Suprapubic skin (tissue), 4 donors: ENCODE measurements at places on chromosomes 16 and 17. TPM values are rescaled to one million over a fixed set of nuclear protein-coding genes. Genes with fewer than 3 reads are reported as not detected.

- no peak for DNase-seq
Observed at GRCh38 chr17:8122924-8123694, 797 bp downstream of the HES7 start.

DNA sequence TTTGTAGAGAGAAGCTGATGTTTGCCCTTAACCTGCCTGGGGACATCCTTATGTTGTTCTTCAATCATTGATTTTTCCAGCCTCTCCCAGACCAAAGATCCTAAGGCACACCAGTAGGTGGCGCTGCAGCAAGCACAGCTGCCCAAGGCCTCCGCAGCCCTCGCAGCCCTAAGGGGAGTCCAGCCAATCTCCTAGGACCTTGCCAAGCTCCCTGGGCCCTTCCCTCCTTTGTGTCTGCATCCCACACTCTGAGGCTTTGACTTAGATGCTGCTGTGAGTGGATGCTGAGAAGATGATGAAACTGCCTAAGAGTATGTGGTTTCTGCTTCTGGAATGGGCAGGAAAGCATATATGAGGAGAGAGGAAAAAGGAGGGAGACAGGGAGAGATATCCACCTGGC lies 47.1 kb downstream of the SPACA3 start:
- DNase-seq: no peak

- DNase-seq: no peak
Observed at GRCh38 chr16:74852500-74852875, 77.9 kb upstream of the FA2H start.

- no peak for DNase-seq
Observed at GRCh38 chr16:66925322-66925840, at the start of gene RRAD. Gene RRAD (minus strand): TSS chr16:66925535. CDS start chr16:66925179, 356 bp downstream.

GRCh38 chr17:56172517-56172982 lies 19.3 kb downstream of the ANKFN1 start:
- no peak for DNase-seq

- no peak for DNase-seq
Observed at GRCh38 chr16:81416749-81417148, 27.9 kb upstream of the CMIP start.

DNA sequence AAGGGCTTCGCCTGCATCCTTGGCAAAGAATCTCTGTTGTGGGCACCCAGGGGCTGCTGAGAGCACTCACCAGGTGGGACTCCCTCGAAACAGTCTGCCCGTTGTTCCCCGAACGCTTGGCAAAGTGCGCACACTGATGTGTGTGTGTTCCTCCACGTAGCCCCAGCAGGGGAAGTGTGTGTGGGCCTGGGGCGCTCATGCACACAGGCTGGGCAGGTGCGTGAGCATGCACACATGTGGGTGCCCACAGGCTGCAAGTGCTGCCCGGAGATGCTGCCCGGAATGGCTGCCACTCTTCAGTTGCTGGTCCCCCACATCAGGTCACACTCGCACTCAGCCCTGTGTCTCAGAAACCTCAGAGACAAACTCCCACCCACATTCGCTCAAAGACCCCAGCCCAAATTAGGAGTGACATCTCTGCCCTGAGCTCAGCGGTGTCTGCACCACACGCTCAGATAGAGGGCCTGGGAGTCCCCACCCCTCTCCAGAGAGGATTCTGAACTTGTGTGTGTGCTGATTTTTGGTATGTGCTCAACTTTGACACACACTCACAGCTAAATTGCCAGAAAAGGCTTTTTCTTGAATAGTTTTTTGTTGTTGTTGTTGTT lies 119.4 kb downstream of the MGAT5B start:
- DNase-seq: no peak

DNA sequence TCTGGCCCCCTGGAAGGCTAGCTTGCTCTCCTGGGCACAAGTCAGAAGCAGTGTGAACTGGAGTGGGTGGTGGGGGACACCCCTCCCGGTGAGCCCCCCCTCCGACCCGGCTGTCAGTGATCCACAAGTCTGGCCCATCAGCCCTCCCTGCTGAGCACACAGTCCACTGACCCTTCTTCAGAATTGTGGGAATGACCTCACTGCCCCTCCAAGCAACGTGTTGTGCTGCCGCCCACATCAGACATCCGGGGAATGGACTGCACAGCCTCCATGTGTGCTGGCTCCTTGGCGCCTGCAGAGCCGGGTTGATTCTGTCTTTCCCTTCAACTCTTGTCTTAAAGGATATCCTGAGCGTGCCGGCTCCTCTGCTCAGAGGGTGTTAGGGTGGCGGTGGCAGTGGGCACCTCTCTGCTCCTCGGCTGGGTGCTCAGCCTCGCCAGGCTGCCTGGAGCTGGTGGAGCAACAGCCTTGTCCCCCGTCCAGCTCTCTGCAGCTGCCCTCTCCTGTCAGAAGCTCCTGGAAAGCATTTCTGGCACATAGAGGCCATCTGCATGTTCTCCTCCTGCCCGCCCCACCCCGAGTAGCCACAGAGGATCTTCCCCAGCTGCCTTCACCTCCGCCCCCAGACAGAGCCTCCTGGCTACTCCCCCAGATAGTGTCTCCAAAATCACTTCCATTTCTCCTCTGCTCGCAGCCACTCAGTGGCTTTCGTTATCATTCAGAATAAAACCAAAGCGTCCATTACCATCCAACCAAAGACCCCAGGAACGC lies 19.8 kb downstream of the NPTX1 start:
- DNase-seq: no peak

- no peak for DNase-seq
Observed at GRCh38 chr17:8623591-8623990, 6.9 kb downstream of the MYH10 start.

- no peak for DNase-seq
Observed at GRCh38 chr17:61723914-61724313, 132.9 kb upstream of the NACA2 start.

GRCh38 chr17:4332296-4332970 lies 34.0 kb downstream of the UBE2G1 start:
- no peak for DNase-seq

DNA sequence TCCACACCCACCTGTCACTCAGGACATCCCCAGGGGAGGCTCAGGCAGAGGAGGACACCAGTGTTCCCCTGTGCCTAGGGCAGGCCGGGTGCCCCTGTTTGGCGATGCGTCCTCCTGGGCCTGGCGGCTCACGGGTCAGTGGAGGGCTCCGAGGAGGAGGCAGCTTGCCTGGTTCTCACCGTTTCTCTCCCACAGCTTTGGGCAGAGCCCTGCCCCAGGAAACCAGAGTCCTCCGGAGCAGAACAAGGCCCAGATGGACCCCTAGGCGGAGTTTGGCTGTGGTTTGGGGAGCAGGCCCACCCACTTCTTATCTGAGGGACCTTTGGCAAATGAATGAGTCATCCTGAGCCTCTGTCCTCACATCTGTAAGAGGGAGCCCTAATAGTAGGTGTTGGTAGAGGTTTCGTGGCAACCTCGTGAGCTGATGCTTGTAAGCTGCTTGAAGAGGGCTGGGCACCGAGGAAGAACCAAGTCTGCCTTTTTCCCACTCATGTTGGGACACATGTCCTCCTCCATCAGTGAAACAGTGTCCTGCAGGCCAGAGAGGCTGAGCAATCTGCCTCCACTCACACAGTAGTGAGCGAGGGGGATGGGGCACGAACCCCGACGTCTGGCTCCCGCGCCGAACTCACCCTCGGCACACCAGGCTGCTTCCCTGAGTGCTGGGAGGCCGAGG lies 247.0 kb upstream of the CIBAR2 start:
- no peak for DNase-seq

DNA sequence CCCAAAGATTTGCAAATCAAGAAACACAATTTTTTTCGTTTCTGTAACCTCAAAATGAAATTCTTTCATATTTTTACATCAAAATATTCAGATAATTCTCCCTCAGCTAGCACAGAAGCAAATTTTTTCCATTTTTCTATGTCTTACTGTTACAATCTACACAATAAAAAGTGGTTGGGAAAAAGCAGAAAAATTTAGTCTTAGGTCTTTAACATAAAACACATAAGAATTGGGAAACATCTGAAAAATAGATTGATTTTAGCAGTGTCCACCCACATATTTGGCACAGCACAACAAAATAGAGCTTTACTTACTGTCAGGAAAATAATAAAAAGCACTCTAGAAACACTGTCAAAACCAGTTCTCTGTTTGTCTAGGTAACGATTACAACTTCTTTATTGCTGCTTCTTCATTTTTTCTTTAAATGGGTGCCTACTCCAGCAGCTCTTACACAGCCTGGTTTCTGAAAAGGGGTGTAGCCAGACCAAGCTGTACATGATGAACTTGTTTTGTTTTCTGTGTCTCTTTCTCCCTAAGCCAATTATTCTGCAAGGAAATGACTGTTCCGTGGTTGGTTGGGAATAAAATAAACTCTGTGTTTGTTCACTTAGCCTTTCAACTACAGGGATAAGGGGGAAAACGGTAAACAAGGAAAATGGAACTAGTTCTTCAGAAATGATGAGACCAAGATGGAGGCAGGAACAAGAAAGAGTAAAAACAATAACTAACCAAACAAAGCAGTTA lies at the start of gene ABCA6:
TSS of gene ABCA6 (minus strand) at position 465 of the 744 bp plus-strand sequence. CDS start 1,192 bp downstream, outside the sequence.
- DNase-seq: no peak

- no peak for DNase-seq
Observed at GRCh38 chr17:36149296-36149820, 27.1 kb downstream of the TBC1D3B start.

- DNase-seq: no peak
Observed at GRCh38 chr16:71895679-71896365, 491 bp downstream of the IST1 start.

- DNase-seq: no peak
Observed at GRCh38 chr17:59832883-59833379, 59.8 kb downstream of the TUBD1 start.

DNA sequence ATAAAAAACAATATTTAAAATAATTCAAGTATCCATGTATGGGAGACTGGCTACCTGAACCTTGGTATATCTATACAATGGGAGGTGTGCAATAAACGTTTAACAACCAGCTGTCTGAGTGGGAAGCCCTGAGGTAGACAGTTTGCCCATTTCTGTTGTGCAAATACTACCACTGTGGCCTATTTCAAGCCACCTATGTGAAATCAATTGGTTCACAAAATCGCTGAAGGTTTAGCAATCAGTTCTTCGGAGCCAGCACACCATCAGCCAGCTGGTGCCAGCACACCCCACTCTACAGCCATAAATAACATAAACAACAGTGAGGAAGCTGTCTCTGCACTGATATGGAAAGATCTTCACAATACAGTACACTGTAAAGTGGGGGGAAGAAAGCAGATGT lies 46.7 kb upstream of the KDM8 start:
- no peak for DNase-seq

DNA sequence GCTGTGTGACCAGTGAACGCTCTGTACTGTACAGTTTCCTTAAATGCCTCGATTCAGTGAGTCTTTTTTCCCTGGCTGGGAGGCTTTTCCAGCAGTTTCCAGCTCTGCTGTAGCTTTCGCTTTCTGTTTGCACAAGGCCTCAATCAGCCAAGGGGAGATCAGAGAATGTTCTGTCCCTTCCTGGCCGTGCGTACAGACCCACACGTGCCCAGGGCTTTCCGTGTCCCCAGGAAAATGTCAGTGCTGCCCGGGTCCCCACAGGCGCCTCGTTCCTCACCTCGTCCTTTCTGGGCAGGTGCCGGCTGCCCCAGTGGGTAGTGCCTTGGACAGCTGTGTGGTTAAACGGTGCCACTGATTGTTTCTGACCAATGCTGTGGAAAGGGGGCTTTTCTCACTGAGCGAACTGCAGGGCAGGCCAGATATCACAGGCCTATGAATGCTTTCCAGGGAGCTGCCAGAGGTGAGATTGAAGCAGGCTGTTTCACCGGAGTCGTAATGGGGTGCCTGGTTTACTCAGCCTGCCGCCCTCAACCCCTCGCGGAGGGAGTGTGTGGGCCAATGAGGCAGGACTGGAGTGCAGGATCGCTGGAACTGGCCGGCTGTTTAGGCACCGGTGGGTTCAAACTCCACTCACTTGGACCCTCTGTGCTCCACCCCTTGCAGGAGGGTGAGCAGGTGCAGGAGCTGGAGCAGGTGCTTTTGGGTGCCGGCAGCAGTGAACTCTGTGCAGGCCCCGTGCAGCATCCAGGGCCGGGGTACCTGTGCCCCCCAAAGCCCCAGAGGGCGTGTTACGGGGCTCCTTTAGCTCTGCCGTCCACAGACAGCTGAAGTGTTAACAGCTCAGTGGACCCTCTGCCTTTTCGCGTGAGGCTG lies 44.4 kb downstream of the ZNF778 start:
- DNase-seq: no peak

- no peak for DNase-seq
Observed at GRCh38 chr16:88730632-88731607, 24.6 kb downstream of the CTU2 start.

DNA sequence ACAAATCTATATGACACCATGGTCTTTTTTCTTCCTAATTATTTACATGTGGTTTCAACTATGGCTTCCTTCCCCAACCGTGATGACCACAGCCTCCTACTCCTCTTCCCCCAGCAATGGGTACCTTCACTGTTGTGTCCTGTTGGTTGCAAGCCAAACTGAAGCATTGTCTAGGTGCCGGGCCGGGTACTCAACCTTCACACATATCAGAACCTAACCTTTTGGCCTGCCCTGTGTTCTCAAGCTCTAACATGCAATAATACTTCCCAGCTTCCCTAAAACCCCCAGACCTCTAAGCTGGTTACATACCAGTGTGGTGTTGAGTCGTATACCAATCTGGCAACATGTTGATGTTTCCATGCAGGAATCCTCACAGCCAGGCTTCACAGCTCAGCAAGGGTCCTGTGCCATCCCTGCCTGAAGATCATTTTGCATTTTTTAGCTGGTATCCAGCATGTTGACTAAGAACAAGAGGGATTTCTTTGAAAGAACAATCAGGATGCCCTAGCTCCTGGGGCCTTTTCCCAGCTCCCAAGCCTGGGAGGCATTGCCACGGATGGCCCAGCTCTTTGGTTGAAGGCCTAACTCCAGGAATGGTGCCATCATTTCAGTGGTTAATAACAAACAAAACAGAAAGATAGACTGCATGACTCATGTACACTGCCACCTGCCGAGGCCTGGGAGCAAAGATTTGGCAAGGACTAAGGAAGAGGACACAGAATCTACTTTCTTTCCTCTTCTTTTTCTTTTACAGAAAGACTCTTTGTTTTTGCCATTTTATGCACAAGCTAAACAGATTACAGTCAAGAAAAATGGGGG lies 373.7 kb upstream of the SALL1 start:
- no peak for DNase-seq

GRCh38 chr17:72466199-72466598 lies 345.4 kb downstream of the SOX9 start:
- DNase-seq: no peak

DNA sequence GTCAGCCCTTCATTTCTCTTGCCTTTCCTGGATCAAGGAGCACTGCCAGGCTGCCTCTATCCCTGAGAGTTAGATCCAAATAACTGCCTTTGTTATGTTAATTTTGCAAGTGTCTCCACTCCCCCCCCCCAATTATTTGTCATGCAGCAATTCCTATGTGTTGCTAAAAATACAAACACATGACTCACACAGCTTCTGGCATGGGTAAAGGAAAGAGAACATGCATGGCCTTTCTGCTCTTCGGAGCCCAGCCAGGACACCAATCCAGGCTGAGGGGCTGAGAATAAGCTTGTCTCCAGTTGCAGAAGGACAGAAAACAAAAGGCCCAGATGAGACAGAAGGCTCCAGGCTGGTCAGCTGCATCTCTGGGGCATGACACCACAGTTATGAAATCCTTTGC lies 148.0 kb upstream of the TNRC6C start:
- DNase-seq: peak; percentile 80

- no peak for DNase-seq
Observed at GRCh38 chr16:10526962-10527361, 53.4 kb downstream of the EMP2 start.

The ATP2A1 gene
- total RNA-seq: not detected

The KRTAP2-3 gene
- total RNA-seq: 0.64 TPM

The GPT2 gene
- 93.2 TPM for total RNA-seq

The FNDC8 gene
- not detected for total RNA-seq

The SPNS2 gene
- 47.0 TPM for total RNA-seq

The NTN3 gene
- not detected for total RNA-seq
